ENCODE measurements at places on chromosomes 6 and 20. TPM values are rescaled to one million over a fixed set of nuclear protein-coding genes. Genes with fewer than 3 reads are reported as not detected.

DNA sequence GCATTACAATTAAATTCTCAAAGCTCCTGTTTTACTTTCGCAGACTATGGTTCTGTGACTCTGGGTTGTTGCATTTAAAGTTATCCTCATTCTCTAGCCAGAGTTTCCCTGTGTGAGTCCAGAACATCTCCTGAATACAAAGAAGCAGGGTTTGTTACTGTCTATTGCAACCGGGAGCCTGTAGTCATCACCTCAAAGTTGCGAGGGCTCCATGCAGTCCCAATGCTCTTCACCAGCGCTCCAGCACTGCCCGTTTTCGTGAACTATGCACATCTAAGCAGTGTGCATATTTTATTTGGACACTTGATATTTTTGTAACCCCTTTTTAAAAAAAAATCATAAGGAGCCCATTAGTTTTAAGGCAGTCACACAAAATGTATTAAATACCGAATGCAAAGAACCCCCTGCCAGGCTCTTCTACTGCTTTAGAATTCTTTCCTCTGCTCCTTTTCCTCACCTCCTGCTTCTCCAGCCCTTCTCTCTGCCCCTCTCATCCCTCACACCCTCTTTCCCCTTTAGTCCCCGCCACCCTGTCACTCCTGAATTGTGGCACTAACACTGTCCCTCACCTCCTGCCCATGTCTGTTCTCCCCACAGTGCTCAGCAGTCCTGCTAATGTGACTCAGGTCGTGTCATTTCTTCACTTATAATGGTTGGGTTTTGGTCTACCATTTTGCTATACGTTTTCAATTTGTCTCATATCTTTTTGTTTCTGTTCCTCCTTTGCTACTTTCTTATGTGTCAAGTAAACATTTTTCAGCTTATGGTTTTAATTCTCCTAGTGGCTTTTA lies 1.1 kb upstream of the HLA-C start:
- peak; percentile 47 for DNase-seq
- H3K27me3 ChIP-seq, result no peaks in the 10 kb centered on the region
- H3K27ac ChIP-seq, result peak overlapping the region; percentile 99
- peaks cover 36% of the 10 kb centered on the region for H3K36me3 ChIP-seq
- H3K4me1 ChIP-seq, result peaks cover 33% of the 10 kb centered on the region

GRCh38 chr20:21159658-21160380 lies 33.9 kb downstream of the KIZ start:
- H3K27me3 ChIP-seq, result no peaks in the 10 kb centered on the region
- no peak overlapping the region for H3K4me3 ChIP-seq
- H3K36me3 ChIP-seq, result peaks cover 16% of the 10 kb centered on the region
- H3K4me1 ChIP-seq, result no peaks in the 10 kb centered on the region
- DNase-seq, result no peak
- H3K27ac ChIP-seq, result no peak overlapping the region

DNA sequence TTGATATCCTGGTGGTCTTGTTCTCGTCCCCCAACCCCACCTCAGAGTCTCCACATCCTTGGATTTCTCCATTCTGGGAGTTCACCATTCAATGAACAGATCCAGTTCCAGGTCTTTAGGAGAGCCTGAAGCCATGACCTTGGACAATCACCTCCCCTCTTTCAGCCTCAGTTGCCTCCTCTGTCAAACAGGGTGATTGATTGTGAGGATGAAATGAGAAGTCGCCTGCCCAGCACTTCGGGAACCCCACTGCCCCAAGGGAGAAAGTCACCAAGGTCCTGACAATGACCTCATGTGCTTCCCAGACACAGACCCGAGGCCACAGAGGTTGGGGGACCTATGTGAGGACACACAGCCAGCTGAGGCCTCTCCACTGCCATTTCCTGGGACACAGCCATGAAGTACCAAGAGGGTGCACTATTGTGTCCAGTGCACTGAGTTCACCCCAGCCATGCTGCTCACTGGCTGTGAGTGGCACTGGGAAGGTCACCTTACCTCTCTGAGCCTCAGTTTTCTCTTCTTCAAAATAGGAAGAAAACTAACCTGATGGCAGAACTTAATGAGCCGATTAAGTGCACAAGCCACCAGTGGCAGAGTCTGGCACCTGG lies 61.7 kb downstream of the SNAI1 start:
- peaks cover 13% of the 10 kb centered on the region for H3K4me1 ChIP-seq
- H3K27me3 ChIP-seq, result peaks cover 9% of the 10 kb centered on the region
- no peak for DNase-seq
- no peak overlapping the region for H3K4me3 ChIP-seq
- peaks cover 1% of the 10 kb centered on the region for H3K36me3 ChIP-seq

Gene TGM3
- total RNA-seq, result not detected

Gene ADTRP
- 20.0 TPM for total RNA-seq

All from activated CD8-positive, alpha-beta T cell treated with anti-CD3 and anti-CD28 coated beads for 36 hours (primary cell).